ENCODE measurements at places on chromosomes 12 and 14. TPM values are rescaled to one million over a fixed set of nuclear protein-coding genes. Genes with fewer than 3 reads are reported as not detected.

Gene SLC6A15
- polyA plus RNA-seq: 3.1 TPM

GRCh38 chr12:68422159-68422558 is 90.0 kb upstream of the MDM1 start:
- no peaks in the 10 kb centered on the region for H3K27me3 ChIP-seq
- H3K4me3 ChIP-seq: no peak overlapping the region
- no peak overlapping the region for H3K27ac ChIP-seq
- H3K4me1 ChIP-seq: no peaks in the 10 kb centered on the region
- DNase-seq: no peak

DNA sequence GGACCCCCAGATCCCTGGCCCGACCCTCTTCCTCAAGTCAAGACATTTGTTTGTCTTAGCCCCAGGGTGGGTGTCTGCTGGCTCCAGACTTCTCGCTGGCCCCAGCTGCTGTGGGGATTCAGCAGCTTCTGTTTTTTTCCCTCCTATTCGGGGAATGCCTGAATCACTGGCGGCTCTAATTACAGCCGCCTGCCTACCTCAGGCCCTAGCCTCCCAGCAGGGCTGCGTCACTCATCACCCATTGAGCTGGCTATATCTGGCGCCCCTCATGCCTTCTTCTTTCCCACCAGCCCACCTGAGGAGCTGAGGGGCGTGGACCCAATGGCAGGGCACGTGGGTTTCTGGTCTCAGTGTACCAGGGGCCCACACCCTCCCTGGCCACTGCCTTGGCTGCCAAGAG is 10.1 kb downstream of the KRT80 start:
- H3K36me3 ChIP-seq: no peaks in the 10 kb centered on the region
- no peak for DNase-seq
- no peak overlapping the region for H3K4me3 ChIP-seq
- no peaks in the 10 kb centered on the region for H3K27me3 ChIP-seq
- peaks cover 29% of the 10 kb centered on the region for H3K4me1 ChIP-seq
- no peak overlapping the region for H3K27ac ChIP-seq

DNA sequence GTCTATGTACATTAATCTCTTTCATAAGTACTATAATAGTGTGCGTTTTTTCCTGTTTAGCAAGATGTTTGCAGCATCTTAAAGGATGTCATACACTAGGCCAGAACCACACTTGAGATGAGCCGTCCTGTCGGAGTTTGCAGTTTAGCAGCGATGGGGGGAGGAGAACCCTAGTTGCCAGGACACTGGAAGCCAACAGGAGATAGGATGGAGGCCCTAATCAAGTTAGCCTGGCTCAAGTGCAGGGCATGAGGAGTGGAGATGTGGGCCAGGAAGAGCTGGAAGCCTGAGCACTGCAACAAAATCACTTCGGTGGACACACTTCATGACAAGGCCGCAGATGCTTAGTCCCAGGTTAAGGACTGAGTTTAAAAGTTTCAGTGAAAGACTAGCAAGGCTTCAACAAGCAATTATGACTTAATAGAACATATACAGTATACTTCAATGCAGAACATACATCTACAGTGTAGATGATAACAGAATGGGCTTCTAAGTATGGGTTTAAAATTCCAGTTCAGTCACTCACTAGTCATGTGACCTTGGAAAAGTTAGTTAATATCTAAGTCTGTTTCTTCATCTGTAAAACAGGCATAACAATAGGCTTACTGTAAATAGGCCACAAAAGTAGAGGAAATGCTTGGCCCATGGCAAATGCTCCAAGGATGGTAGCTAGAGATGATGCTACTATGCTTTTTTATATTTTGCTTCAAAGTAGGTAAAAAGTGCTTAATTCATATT is 77.1 kb downstream of the PTPN21 start:
- no peak for DNase-seq
- no peaks in the 10 kb centered on the region for H3K27me3 ChIP-seq
- no peak overlapping the region for H3K27ac ChIP-seq

DNA sequence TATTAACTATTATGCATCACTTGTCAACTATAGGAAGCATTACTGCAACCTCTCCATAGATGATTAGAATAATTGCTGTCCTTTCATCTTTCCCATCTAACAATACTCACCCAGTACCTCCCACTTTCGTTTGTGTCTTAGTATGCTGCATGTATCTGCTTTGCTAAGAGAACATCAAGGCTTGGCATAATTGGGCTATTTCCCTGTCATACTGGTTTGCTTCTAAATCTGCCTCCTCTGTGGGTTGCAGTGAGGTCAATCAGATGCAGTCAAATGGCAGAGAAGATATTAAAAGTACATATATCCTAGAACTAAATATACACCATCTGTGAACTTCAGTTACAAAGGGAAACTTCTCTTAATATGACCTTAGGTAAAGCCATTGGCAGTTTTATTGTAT is 710.8 kb downstream of the DIO2 start:
- H3K27ac ChIP-seq: no peak overlapping the region
- no peak overlapping the region for H3K4me3 ChIP-seq
- H3K36me3 ChIP-seq: no peaks in the 10 kb centered on the region
- no peak for DNase-seq

All from H1 (cell line).